ENCODE measurements at places on chromosomes 13 and 19.

DNA sequence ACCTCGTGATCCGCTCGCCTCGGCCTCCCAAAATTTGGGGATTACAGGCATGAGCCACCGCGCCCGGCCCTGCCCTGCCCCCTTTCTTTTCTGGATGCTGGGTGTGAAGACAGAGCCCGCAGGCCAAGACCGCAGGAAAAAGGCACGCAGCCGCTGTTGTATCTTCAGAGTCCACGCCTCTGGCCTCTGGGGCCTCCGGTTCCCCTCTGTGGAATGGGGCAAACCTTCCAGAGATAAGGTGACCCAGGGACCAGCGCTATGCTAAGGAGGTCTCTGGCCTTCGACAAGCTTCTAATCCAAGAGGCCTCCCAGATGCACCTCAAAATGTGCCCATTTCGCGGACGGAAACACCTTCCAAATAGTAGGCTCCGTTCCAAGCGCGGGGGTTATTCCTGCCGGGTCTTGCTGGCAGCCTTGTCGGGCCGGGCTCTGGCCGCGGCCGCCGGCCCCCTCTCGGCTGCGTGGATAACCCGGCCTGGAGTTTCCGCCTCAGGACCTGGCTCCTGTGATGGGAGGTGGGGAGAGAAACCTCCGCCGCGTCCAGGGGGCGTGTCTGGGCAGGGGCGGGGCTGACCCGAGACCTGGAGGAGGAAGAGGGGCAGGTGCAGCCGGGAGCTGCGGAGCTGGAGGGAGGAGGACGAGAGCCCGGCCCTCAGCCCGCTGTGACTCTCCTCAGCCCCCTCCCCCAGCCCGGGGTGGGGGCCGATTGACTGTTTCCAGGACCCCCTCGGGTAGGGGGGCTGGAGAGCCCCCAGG, 13.1 kb downstream of the TJP3 start:
- DNase-seq: peak; percentile 99

DNA sequence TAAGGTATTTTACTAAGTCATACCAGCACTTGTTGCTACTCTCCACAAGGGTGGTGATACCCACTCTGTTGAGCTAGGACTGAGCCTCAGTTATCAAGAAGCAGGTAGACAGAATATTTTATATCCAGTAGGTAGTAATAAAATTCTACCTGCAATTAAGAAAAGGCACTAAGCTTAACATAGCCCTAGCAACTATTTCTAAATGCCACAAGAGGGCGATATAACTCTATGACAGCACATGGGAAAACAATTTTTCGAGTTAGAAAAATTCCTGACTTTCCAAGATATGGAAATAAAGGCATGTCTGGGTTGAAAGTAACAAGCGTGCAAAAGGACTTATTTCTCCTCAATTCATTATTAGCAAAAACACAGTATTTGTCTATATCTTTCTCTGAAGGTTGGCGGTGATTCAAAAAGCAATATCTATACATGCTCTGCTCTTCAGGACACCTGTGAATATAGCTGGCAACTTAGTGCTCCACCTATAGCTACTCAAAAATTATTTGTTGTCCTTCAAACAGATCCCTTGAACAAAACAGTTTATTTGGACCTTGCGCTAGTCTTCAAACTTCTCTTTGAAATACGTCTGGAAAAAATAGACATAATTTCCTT, 14.7 kb downstream of the CCDC169 start:
- DNase-seq: no peak

- DNase-seq: no peak
Observed at GRCh38 chr13:57627663-57628062, 3.9 kb upstream of the PCDH17 start.

DNA sequence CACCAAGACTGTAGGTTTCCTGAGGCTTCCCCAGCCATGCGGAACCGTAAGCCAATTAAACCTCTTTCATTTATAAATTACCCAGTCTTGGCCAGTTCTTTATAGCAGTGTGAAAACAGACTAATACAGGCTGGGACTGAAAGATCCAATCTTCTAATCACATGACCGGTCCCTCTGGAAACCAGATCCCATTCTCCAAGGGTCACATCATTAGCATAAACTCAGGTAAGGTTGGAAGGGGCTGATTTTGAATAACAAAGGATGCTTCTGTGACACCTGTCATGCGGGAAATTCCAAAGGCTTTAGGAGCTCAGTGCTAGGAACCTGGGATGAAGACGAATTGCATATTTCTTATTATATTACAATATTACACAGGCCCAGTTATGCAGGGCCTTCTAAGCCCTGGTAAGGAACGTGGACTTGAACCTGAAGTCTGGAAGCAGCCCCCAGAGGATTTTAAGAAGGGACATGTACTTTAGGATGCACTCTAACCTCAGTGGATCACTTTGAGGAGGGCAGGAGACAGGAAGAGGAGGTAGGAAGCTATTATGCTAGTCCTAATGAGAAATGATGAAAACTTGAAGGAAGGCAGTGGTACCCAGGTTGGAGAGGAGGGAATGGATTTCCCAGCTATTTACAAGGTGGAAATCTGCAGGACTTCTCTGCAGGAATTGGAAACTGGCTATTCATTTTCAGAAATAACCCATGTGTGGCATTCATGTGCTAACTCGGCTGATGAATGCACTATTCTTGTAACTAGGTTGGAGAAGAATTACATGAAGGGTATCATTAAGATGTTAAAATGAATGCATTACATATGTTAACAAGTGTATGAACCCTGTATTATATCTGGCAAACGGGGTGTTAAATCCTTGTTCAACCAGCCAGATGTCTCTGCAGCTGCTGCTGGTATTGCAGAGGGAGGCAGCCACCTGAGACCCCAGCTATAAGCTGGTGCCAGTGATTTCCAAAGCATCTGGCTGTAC, 19.3 kb downstream of the TNFSF11 start:
- DNase-seq: no peak

DNA sequence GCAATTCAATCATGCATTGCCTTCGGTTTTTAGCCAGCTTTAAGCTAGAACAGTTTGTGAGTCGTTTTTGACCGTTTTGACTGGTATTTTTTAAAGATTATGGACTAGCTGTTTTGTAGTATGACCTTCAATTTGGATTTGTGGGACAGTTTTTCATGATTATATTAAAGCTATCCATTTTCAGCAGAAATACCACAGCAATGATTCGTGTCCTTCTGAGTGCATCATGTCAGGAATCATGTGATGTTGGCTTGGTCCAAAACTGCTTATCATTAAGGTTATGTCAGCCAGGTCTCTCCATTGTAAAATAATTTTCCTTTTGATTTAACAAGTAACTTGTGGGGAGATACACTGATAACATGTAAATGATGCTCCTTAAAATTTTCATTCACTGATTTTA, 229.0 kb downstream of the POSTN start:
- no peak for DNase-seq

- DNase-seq: peak; percentile 99
Observed at GRCh38 chr19:55160128-55160985, 2.8 kb upstream of the TNNI3 start.

GRCh38 chr13:49357694-49358093, 86.2 kb downstream of the CAB39L start:
- DNase-seq: no peak

- no peak for DNase-seq
Observed at GRCh38 chr13:64438084-64438483, 2792.1 kb downstream of the PCDH9 start.

- DNase-seq: peak; percentile 97
Observed at GRCh38 chr19:16076154-16076957, at the start of gene TPM4. Gene TPM4, plus strand, starts transcription at chr19:16076495. Its CDS starts 71 bp downstream, at chr19:16076566.

DNA sequence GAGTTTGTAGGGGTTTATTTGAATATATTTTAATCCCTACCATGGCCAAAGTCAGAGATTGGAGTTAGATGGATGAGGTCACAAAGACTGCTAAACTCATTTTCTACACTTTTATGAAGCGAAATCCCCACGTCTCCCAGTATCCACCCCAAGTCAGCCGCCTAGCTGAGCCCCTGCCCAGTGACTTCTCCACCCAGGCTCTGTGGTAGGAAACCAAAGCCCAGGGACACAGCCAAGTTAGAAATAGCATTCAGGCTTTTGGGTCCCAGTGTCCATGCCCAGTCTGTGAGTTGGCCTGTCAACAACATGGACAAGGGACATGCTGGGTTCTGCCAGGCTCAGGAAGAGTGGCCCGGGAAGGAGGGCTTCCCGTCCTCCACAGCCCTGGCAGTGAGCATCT, 474.0 kb downstream of the FOXO1 start:
- no peak for DNase-seq

Data from ELF-1 (cell line).